Right forelimb (tissue), 1 donor: ENCODE measurements at places on chromosomes 12 and 14.

- DNase-seq: no peak
These were observed 30.5 kb downstream of the EP400 start for GRCh38 chr12:131980263-131980662.

DNA sequence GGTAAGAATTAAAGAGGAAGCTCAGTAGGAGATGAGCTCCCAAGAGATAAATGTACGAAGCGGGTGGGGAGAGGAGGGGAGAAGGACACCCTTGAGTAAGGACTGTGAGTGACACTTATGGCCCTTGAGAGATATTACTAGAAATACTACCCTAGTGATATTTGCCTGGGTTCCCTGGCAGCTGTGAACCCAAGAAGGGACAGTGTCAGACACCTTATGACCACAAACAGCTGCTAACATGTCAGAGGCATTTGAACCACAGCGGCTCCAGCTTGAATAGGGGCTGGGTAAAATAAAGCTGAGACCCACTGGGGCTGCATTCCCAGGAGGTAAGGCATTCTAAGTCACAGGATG lies 19.6 kb upstream of the SLC6A12 start:
- DNase-seq: no peak

GRCh38 chr14:68407285-68407684 lies 385.6 kb downstream of the ZFP36L1 start:
- no peak for DNase-seq

- no peak for DNase-seq
These were observed 28.7 kb downstream of the NKX2-8 start for GRCh38 chr14:36553656-36554260.

DNA sequence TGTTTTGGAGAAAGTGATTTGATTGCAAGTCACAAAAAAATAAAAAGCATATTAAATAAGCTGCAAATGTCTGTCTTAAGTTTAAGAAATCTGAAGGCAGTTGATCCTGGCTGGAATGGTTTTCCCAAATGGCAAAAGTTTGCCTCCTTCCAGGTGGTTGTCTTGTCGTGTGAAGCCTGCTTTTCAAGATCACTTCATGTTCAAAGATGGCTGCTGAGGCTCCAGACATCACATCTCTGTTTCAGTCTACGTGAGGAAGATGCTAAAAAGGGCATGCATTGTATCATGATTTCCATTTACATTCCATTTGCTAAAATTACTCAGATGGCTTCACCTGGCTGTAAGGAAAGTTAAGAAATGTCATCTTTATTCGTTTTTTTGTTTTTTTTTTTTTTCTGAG lies 31.6 kb upstream of the HMGA2 start:
- no peak for DNase-seq

DNA sequence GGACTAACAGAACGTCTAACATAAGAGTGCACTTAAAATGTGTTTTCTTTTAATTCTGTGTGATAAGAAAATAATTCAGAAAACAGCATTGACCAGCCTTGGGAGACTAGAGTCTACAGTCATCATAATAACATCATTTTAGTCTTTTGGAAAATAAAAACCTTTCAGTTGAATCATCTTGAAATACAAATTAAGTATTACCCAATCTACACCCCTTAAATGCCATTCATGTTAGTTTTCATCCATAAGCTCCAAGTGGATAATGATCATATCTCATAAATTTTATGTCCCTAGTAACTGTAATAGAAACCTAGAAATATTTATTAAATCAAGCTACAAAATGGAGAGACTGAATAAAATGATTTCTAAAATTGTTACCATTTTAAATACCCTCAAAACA lies 32.4 kb downstream of the EPS8 start:
- DNase-seq: no peak
